Astrocyte (in vitro differentiated cells and primary cell): ENCODE measurements at places on chromosomes 4 and X. TPM values are rescaled to one million over a fixed set of nuclear protein-coding genes. Genes with fewer than 3 reads are reported as not detected.

DNA sequence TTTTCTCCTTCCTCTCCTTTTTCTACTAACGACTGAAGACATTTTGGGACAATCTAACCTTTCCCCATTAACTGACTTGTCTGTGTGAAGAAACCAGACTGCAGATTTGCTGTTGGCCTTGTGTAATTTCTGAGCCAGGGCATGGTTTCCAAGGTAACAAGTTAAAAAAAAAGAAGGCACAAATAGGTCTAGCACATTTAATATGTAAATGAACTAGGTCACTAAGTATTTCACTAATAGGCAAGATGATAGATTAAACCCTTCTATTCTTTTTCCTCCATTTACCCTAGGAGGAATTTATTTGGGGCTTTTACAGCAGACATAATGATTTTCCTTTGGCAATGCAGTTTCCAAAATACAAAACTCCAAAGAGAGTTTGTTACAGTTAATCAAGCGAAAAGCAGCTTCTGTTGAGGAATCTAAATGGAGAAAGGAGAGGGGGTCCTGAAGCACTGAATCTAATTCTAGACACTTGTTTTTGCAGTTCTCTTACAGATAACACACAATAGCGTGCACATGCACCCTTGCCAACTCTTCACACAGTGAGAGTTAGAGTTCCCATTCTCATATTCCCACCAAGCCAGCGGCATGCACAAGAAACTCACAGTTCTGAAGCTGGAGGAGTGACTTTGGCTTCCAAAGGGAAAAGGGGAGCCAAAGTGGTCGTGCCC is 72.0 kb downstream of the TSPAN5 start:
- DNase-seq: no peak

- DNase-seq: no peak
These were observed 94.4 kb upstream of the AMOT start for GRCh38 chrX:112935029-112935428.

DNA sequence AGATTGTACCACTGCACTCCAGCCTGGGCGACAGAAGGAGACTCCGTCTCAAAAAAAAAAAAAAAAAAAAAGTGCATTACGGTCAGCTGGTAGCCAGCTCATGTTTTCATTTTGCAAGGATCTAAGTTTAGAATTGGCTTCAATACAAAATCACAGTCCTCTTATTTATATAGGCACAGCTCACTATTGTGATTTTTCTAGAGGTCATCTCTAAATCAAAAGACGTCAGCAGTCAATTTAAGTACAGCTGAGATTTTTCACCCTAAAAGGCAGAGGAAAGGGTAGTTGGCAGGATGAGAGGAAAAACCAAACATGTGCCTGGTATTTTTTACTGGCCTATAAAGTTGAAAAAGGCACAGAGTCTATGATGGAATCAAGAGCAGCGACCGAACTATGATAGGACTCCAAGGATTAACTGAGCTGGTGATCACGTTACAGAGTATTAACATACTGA is 30.8 kb downstream of the ASB5 start:
- peak; percentile 87 for DNase-seq

GRCh38 chr4:35939751-35940150 is 304.6 kb downstream of the ARAP2 start:
- DNase-seq: no peak

GRCh38 chrX:83511208-83511607 is 3.1 kb downstream of the POU3F4 start:
- peak; percentile 36 for DNase-seq

DNA sequence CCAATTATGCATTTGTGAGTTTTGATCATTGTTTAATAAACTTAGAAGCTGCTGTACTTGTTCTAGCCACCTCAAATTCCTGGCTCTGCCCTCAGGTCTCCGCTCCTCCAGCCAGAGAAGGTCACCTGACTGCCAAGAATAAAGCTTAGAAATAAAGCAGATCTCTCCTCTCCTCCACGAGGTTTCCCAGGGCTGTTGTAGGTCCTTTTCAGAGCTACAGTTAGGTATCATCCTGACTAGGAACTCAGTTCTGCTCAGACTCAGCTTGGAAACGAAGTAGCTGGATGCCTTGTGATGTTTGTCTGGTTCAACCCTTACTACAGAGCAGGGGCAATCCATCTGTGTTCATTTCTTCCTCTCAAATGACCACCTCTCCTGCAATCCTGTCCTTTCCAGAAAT is 79.1 kb upstream of the RAPGEF2 start:
- no peak for DNase-seq

- DNase-seq: no peak
These were observed 281.4 kb upstream of the FRG1 start for GRCh38 chr4:189659287-189659686.

GRCh38 chr4:3409571-3410091 is 32.1 kb upstream of the HGFAC start:
- no peak for DNase-seq

- DNase-seq: no peak
These were observed 58.8 kb downstream of the AMMECR1 start for GRCh38 chrX:110259117-110259516.

DNA sequence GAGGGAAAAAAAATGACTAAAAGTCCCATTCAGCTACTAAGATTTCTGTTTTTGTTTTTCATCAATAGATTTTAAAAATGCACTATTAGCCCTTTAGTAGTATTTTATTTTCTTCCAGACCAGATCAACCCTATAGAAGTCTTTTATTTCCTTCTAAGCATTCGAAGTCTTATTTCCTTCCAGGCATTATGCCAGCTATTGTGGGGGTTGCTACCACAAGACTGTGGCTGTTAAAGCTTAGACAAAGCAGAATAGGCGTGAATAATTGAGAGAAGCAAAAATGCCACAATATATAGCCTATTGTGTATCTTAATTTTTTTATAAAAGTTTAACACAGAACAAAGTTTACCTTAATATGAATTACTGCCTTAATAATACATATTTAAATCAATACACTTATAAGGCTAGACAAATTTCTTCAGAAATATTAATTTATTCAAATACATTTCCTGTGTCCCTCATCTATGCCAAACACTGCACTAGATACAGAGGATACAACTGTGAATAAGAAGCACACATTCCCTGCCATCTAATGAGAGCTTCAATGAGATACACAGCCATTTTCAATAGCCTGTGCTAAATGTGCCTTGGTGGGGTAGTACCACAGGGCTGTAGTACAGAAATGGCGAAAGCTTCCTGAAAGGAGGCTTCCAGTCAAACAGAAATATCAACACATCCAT is 33.1 kb downstream of the SLC10A7 start:
- peak; percentile 75 for DNase-seq

DNA sequence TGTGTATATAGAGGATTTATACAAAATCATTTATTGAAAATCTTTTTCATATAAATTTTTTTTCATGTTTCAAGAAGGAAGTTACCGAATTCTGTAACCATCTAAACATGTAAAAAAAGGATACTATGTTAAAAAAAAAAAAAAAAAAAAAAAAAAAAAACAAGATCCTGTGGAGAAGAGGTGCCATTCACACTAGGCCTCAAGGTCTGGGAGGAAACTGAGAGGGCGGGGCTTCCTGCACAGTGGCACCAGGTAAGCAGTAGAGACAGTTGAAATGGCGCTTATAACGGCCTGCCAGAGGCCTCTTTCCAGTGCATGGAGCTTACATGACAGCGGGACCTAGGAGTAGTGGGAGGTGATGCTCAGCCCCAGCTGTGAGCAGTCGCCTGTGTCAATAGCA is 17.5 kb downstream of the TRAPPC2 start:
- DNase-seq: no peak

GRCh38 chr4:185480016-185480732 is 8.6 kb upstream of the CCDC110 start:
- DNase-seq: no peak

The ADRA2C gene
- total RNA-seq: 3.2 and 4.2 TPM in 2 replicates

The MRPS18C gene
- total RNA-seq: 46.7 and 49.8 TPM in 2 replicates

The CORIN gene
- total RNA-seq: 0.20 and 0.31 TPM in 2 replicates

The COL4A5 gene
- total RNA-seq: 57.1 and 57.9 TPM in 2 replicates

The ANK2 gene
- 77.1 and 77.8 TPM in 2 replicates for total RNA-seq

The EBP gene
- total RNA-seq: 50.0 and 66.0 TPM in 2 replicates

The USP51 gene
- 1.5 and 2.2 TPM in 2 replicates for total RNA-seq

The NXF2 gene
- not detected in 2 replicates for total RNA-seq

The HEPH gene
- total RNA-seq: 58.8 and 83.9 TPM in 2 replicates

The SCLT1 gene
- total RNA-seq: 10.9 and 11.3 TPM in 2 replicates
